ENCODE measurements at places on chromosomes 12 and 14.

- no peak for DNase-seq
Measured at GRCh38 chr12:75813072-75813471, 218.5 kb downstream of the PHLDA1 start.

DNA sequence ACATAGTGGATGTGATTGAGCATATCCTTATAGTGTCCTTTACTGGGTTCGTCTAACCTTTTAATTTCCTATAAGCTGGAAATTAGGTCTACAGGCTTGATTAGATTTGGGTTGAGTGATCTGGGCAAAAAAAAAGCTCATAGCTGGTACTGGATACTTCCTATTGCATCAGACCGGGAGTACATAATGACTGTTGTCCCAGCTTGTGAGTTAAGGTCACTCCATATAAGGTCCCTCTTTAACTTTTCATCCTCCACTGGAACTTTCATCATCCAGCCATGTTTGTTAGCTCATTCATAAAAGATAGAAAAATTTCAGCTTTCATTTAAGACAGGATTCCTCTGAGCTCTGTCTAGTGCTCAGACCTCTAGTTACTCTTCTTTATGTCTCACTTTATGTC lies 80.8 kb downstream of the C14orf132 start:
- no peak for DNase-seq

- no peak for DNase-seq
Measured at GRCh38 chr14:47261350-47261749, 414.1 kb downstream of the MDGA2 start.

DNA sequence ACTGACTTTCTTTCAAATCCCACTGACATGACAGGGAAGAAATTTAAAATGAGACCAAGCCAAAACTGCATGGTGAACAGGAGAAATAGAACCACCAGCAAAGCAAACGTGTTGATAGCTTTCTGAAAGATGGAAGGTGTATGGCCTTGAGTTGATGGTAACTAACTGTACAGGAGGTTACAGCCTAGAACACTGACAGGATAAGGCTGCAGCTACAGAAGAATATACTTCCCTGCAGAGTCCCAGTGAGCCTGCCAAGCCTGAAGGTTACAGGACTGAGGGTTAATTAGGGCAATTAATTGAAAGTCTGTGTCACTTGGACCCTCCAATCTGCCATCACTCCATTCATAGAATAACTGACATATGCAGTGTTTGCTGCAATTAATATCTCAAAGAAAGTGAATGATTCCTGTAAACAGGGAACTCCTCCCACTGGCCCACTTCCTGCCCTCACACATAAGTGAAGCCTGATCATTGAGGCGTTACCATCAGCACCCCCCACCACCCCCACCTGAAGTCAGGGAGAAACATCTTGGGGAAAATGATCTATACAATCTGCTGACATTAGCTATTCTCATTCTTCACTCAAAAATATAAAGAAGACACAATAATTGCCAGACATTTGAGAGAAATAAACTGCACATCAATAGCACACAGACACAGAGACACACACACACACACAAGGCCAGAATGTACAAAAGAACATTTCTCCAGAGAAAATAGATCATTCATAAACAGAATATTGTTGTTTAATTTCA lies 73.4 kb downstream of the GTF2A1 start:
- no peak for DNase-seq

GRCh38 chr12:44960856-44961255 lies 84.7 kb upstream of the NELL2 start:
- DNase-seq, result no peak

GRCh38 chr12:116919247-116919661 lies 8.5 kb downstream of the FBXW8 start:
- DNase-seq, result no peak

DNA sequence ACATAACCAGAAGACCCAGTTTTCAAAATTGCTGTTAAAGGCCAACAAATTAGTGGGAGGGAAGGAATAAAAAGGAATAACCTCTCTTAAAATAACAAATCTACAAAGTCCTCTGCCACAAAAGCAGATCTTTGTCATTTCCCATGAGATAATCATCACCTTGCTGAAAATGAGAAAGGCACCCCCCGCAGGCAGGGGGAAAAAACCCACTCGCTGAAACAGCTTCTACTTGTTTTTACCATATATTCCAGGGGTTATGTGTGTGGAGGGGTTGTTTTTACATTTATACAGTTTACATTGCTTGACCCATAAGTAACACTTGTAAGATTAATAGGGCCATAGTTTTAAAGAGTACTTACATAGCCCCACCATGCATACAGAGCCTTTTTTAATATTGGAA lies 131.0 kb downstream of the PRICKLE1 start:
- DNase-seq, result no peak

DNA sequence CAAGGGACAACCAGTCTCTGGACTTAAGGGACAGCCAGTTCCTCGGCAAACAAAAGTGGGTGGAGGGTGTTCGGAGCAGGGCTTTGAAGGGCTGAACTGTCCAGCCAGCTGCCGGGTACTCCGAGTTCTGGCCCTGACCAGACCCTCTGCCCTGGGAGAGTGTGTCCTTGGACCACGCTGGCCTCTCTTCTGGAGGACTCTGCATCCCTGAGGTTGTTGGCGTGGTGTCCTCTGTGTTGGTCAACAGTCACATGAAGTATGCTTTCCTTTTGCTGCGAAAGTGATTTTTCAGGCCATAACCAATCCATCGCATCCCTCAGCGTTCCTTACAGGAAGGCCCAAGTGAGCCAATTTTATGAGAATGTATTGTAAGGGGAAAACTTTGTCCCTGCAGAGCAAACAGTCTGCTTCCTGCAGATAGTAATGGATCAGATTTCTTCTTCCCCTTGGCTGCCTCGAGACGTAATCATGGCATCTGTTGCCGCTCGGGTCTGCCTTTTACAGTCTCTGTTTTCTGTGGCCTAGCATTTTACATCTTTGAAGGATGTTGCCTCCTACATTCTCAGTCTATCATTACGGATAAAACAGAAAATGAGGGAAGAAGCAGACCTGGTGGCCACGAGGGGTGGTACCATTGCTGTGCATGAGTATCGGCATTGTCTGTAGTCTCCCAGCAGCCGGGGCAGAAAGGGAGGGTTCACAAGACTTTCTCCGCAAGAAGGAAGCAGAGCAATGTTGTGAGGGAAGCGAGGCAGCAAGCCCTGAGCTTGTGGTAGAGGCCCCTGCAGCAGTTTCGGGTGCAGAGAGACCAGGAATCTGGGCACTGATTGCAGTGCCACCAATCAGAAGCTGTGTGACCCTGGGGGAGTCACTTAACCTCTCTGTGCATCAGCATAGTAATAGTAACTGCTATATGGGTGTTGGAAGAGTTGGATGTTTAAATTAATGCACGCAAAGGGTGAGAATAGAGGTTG lies 47.4 kb downstream of the SMIM41 start:
- DNase-seq, result no peak

DNA sequence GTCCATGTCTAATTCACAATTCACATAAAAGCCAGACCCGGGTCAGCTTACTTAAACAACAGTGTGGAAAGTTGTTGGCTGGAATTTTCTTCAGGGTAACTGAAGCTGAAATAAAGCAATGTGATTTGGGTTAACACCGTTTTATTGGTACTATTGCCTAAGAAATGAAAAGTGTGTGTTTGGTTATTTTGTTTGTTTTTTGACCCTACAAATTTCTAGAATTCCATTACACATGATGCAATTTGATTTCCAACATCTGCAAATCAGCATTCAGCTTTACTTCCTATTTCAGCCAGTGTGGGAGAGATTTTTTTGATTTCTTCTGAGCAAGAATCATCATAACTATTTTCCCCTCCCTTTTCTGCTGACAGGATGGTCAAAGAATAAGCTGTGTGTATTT lies 45.7 kb upstream of the CLMN start:
- DNase-seq, result no peak

GRCh38 chr14:81252278-81252677 lies 31.5 kb upstream of the GTF2A1 start:
- no peak for DNase-seq

DNA sequence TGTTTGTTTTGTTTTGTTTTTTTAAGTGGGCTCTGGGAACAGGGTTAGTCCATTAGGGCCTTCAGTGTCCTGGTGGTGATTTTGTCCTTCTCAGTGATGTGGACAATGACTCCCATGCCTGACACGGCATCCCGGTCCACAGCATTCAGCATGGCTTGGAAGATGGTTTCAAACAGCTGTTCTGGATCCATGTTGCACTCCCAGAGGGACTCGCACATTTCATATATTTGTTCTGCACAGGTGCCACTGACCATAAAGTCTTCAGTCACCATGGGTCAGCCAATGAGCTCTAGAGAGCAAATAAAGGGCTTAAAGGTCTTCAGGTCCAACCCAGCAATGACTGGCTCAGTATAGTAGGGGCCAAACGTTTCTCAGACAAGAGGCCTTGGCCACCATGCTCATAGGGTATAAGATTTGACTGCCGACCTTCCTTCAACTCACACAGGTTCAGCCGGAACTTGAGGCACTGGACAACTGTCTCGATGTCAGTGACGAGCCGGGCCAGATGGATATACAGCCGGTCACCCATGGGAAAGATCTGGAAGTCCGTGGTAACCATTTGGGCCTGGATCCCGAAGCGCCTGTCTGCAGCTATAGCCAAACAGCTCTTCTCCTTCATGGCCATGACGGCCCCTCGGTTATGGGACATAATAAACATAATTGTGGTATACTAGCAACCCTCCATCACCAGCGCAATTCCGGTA lies 18.0 kb downstream of the OR10P1 start:
- DNase-seq, result no peak

- DNase-seq, result no peak
Measured at GRCh38 chr12:63440048-63440447, 228.2 kb downstream of the DPY19L2 start.

DNA sequence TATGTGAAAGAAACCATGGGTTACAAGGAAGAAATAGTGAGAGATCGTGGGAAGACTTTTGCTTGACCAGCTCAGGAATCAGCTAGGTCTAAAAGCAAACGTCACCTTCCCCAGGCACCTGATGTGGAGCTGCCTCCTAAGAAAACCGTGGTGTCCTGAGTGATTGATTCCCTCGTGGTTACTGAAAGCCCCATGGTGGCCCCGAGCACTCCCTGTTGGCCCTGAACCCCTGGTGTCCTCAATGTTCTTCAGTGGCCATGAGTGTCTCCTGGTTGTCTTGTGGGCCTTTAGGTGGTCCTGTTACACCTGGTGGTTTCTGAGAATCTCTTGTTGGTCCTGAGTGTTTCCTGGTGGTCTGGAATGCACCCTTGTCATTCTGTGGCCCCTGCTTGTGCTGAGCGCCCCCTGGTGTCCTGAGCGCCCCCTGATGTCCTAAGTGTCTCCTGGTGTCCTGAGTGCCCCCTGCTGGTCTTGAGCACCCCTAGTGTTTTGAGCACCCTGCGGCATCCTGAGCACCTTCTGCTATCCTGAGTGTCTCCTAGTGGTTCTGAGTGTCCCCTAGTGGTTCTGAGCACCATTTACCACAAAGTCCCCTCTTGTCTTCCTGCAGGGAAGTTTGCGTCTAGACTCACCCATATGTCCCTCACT lies 518.7 kb downstream of the TMEM121 start:
- peak; percentile 84 for DNase-seq

DNA sequence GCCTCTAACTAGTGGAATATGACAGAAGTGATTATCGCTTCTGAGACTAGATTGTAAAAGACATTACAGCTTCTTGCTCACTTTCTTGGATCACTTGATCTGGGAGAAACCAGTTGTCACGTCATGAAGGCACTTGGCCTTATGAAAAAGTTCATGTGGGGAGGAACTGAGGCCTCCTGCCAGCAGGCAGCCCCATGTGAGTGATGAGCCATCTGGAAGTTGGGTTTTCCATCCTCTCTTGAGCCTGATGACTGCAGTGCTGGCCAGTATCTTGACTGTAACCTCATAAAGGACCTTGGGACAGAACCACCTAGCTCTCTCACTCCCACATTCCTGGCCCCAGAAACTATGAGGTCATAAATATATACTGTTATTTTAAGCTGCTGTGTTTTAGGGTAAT lies 28.0 kb downstream of the TTLL5 start:
- no peak for DNase-seq

- no peak for DNase-seq
Measured at GRCh38 chr12:124509676-124510300, 57.6 kb downstream of the NCOR2 start.

- no peak for DNase-seq
Measured at GRCh38 chr14:50871228-50871627, 625 bp upstream of the ABHD12B start.

DNA sequence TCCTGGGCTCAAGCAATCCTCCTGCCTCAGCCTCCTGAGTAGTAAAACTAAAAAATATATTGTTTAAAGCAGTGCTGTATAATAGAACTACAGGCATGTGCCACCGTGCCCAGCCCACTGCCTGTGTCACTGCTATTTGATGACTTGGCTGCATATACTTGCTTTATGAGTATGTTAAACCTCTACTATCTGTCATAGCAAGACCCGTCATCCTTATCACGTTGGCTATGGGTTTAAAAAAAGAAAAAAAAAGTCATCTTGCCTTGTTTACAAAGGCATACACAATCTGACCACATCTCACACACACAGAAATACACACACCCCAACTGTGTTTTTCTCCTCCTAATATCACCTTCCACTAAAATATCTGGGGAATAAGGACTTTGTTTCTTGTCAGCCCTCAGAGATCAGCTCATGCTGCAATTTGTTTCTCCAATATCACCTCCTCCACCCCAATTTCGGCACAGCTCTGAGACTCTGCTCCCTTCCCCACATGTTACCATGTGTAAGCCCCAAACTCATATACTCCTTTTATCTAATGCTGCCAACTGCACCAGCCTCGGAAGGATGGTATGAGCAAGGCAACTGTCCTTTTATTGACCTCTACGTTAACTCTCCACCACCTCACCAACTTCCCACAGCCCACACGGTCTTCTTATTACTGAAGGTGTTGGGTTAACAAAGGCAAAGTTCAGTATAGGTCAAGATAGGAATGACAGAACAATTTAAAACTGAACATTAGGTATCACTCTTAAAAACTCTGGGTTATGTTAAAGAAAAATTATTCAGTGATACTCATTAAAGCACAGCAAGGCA lies 802 bp upstream of the TMPRSS12 start:
- DNase-seq, result no peak

DNA sequence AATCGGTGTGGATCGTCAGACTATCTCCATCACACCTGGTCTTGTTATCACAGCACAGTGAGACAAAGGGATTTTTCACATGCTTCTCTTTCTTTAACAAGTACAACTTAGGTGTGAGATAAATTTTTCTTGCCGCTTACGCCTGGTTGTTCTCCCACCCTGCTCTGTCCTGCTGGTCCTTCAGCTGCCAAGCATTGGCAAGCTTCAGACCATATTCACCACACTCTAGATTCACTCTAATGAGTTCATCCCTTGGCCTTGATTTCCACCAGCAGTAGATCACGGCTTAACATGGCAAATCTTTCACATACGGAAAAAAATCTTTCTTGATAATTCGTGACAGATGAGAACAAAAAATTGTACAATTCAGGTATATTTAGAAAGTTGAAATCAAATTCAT lies 33.5 kb downstream of the RHOJ start:
- DNase-seq, result no peak

GRCh38 chr12:126358806-126359205 lies 1293.6 kb downstream of the AACS start:
- no peak for DNase-seq

Data from stimulated activated CD4-positive, alpha-beta T cell treated with anti-CD3 and anti-CD28 coated beads, Interleukin-2, amount 100 ng/mL, for 48 hours (primary cell).